Activated CD4-positive, alpha-beta memory T cell treated with anti-CD3 and anti-CD28 coated beads, Interleukin-2, amount 10 ng/mL, durations not matched to agents 7 days and 5 days (primary cell): ENCODE measurements at places on chromosomes 5 and 9.
A peak's percentile ranks its signal among the peaks of the same experiment; 100 is the strongest.

- DNase-seq, result no peak
Measured at GRCh38 chr5:16625096-16625495, 8.3 kb upstream of the RETREG1 start.

- peak; percentile 52 for DNase-seq
Measured at GRCh38 chr9:137085920-137086530, 760 bp upstream of the MAN1B1 start.

- no peak for DNase-seq
Measured at GRCh38 chr9:114745879-114746550, 59.8 kb downstream of the TNFSF15 start.

DNA sequence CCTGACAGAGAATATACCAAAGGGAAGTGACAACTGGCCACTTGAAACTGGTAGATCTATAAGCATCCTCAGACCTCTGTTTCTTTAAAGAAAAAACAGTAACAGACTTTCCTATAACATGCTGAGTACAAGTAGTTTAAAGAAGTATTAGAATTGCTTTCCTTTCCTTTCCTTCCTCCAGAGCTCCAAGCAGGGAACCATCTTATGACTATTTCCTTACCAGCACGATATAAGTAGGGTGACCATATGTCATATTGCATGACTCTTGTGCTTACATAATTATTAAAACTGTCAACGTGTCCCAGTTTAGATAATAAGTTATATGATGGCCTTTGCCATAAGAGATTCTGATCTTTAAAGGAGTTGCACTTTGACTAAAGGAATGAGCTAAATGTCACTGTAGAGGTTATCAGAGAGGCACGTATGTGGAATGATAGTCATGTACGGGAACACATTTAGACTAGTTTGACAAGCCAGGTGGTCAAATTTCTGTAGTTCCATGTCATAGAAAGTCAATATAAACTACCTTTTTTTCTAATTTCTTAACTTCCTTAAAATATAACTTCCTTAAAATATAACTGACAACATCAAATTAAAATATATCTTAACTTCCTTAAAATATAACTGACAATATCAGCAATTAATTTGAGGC, 212.7 kb upstream of the CD180 start:
- DNase-seq, result no peak

DNA sequence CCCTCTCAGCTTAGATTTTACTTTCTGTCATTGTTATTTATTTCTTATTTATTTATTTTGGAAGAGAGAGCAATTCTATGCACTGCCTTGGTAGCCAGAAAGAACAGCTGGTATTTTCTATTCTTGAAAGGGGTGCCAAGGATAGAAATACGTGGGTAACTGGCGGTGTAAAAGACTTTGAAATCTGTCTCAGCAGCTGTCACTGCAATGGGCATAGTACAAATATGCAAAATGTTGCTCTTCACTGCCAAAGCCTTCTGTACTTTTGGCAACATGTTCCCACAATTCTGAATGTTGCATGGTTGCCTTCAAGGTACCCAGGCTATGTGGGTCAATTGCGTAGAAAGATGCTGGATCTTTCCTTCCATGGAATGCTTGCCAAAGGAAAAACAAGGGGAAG, 230.2 kb upstream of the EDIL3 start:
- no peak for DNase-seq

DNA sequence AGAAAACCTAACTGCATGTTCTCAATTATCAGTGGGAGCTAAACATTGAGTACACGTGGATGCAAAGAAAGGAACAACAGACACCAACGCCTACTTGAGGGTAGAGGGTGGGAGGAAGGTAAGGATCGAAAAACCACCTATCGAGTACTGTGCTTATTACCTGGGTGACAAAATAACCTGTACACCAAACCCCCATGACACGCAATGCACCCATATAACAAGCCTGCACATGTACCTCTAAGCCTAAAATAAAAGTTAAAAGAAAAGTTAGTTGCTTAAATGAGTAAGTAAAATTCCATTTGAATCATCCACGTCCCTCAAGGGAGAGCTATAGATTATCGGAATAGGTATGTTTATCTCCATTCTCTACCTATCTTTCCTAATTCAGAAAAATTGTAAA, 210.2 kb upstream of the ADCY2 start:
- no peak for DNase-seq

DNA sequence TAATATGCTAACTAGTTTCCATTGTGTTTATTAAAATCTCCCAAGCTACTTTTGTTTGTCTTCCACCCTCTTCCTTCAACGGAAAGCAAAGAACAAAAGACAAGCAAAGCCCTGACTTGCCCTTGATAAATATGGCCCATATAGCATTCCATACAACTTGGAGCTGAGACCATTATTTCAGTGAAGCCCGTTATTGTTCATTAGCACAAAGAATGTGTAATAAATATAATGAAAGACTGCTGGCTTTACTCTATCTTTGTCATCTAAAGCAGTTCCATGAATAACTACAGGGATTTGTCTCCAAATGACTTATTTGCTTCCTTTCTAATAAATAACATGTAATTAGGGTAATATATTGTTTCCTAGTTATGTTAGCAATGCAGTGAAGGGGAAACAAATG, 270.7 kb upstream of the TLE4 start:
- no peak for DNase-seq

DNA sequence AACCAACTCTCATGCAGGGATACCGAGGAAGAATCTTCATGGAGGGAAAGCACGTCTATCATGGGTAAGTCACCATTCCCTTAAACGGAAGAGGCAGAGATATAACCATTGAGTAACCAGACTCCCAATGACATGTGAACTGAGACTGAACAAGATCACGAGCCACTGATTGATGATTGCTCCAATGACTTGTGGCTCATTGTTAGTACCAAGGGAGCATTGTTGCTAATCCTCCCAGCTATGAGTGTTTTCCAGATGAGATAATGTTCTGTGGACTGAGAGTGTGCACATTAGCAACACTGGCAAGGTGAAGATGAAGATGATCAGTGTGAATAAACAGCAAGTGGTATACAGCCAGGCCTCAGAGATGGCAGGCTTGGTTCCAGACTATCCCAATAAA, 219.2 kb upstream of the MAP3K1 start:
- DNase-seq, result no peak

- DNase-seq, result no peak
Measured at GRCh38 chr5:20000416-20000815, 12.4 kb upstream of the CDH18 start.

DNA sequence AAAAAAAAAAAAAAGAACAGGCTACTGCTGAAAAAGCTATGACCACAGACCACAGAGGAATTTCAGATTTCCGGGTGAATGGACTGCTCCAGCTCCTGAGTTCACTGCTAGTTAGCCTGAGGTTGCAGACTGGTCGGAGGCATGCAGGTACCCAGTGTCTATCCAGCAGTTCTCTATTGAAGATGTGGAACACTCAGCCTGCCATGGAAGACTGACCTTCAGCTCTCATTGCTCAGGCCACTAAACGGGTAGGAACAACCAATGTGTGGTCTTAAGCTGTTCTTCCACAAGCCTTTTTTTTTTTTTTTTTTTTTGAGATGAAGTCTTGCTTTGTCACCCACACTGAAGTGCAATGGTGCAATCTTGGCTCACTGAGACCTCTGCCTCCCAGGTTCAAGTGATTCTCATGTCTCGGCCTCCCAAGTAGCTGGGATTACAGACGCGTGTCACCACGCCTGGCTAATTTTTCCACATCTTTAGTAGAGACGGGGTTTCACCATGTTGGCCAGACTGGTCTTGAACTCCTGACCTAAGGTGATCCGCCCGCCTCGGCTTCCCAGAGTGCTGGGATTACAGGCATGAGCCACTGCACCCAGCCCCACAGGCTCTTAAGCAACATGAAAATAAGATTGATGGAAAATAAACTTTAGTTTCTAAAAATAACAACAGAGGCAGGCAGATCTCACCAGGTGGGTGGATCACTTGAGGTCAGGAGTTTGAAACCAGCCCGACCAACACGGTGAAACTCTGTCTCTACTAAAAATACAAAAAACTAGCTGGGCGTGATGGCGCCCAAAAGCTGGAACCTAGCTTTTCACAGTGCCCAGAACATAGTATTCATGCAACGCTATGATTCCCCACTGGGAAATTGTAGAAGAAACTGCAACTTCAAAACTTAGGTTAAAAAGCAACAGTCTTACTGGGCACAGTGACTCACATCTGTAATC, 20.0 kb upstream of the NPM1 start:
- no peak for DNase-seq

DNA sequence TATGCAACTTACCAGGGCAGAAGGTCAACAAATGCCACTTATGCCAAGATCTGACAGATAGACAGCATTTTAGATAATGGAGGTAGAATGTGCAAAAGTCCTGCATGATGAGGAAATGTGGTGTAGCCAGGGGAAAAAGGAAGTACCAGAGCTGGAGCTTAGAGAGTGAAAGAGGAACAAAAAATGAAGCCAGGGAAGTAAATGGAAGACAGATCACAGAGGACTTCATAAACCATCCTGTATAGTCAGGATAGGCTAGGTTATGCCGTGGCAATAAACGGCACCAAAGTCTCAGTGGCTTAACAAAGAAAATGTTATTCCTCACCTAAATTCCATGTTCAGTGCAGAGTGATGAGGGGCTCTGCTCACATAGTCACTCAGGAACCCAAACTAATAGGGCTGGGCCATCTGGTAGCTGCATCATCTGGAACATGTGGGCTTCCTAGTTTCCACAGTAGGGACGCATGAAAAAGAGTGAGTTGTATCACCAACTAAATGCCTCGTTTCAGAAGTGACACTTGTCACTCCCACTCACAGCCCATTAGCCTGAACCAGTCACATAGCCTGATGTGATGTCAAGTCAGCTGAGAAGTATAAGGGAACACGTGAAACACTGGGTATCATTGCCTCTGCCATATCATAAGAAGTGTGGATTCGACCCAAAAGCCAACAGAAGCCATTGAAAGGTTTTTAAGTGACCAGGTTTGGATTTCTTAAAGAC, 70.3 kb downstream of the SH3RF2 start:
- no peak for DNase-seq

DNA sequence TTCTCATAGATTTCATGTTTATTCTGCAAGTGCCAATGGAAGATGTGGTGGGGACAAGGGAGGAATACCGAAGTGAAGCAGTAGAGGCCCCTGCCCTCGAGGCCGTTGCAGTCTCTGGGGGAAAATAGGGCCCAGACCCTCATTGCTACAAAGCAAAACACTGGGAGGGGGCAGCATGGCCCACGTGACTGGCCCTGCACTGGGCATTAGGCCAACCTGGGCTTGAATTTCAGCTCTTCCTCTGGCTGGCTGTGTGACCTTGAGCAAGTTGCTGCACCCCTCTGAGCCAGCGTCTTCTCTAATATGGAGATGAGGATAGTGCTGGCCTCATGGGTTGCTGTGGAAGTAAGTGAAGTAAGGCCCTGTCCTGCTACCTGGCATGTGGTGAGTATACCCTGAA, 709 bp upstream of the SYNPO start:
- no peak for DNase-seq

DNA sequence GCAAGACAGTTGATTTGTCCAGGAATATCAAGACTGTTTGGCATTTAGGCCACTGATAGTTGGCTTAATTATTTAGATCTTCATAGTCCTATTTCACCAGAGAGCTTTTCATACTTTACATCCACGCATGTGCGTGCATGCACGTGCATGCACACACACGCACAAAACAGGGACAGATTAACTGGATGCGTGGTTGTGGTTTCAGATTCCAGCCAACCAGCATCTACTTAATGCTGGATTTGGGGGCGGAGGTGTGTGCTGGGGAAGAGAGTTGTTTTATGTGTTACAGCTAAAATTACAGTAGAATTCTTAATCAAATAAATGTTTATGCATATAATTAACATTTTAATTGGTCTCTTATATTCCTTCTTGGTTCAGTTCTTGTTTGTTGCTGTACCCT, 7.3 kb downstream of the RNF14 start:
- DNase-seq, result no peak

- no peak for DNase-seq
Measured at GRCh38 chr5:10987276-10987924, 226.4 kb upstream of the DAP start.

- no peak for DNase-seq
Measured at GRCh38 chr9:120532475-120532874, 47.5 kb downstream of the CDK5RAP2 start.

GRCh38 chr9:121283856-121284732, 16.1 kb downstream of the GSN start:
- DNase-seq, result no peak

DNA sequence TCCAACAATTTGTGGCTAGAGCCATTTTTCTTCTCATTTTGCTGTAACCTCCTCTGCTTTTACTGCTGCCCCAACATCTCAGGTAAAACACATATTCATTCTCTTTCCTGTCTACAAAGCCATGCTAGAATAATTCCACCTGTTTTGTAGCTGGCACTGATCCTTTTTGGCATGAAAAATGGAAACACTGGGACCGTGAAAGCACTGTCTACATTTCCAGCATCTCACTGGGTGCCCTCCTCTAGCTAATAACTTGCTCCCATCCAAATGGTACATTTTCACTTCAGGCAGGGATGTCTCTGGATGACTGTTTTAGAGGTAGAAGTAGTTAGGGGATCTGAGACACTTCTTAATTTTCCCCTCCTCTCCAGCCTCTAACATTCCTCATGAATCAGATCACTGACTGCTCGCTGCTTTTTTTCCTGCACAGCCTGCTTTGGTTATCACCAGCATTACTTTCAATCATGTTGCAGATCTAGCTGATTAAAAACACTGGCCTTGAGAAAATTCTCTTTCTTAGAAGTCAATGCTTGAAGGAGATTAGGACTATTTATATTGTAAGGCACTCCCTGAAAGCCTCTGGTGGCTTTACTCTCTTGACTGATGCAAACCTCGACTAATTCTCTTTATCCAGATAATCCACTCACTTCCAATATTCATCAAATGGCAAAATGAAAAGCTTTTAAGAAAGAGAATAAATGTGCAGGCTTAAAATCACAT, 1312.6 kb upstream of the DMAC1 start:
- no peak for DNase-seq

GRCh38 chr5:93705896-93706295, 35.5 kb downstream of the POU5F2 start:
- no peak for DNase-seq

DNA sequence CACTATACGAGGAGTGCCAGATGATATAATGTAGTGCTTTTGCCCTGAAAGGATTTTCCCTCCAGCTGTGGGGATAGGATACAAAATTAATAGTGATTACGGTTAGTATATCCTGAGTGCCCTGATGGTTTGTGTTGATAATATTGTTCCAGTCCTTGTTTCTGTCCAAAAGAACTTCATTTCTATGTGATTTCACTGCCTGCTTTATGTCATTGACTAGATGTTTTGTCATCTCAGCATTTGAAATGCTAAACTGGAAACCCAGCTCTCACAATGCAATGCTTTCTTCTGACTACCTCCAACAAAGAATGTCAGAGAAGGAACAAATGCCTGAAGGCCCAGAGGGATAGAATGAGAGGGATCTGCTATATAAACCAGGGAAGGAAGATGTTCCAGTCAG, 177.8 kb downstream of the NIPBL start:
- DNase-seq, result no peak
